Glutamatergic neuron (in vitro differentiated cells): ENCODE measurements at places on chromosomes 12 and 14.

GRCh38 chr14:68791902-68792677 lies 777 bp downstream of the ZFP36L1 start:
- DNase-seq: peak; percentile 14

DNA sequence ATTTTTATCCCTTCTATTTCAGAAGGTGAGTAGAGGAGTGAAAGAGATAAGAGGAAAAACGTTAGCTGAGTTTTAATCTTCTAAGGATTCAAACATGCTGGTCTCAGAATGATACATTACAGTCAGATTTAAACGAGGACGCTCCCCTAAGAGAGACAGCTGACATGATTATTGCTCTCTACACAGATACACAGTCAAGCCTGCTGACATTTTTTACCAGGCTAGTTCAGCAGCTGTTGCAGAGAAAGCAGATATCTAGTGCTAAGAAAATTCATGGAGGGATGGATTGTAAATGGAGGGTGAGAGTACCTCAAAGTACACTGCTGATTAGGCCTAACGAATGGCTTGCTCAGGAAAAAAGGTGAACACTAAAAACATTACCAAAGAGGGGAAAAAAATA lies 31.9 kb upstream of the SOS2 start:
- DNase-seq: no peak

DNA sequence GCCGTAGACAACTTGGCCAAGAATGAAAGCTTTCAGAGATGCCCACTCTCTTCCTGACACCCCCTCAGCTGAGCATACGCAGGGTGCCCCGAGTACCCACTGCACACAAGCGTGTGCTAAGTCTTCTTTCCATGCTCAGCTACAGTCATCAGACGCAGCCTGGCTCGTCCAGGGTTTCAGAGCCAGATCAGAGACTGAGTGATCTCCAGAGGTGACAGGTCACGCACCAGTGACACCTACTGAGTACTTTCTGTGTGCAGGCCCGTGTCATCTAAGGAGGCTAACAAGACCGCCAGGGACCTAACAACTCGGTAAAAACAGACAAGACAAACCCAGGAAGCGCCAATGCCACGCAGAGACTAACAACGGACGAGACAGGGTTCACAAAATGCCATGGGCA lies 25.1 kb downstream of the STX2 start:
- DNase-seq: no peak

DNA sequence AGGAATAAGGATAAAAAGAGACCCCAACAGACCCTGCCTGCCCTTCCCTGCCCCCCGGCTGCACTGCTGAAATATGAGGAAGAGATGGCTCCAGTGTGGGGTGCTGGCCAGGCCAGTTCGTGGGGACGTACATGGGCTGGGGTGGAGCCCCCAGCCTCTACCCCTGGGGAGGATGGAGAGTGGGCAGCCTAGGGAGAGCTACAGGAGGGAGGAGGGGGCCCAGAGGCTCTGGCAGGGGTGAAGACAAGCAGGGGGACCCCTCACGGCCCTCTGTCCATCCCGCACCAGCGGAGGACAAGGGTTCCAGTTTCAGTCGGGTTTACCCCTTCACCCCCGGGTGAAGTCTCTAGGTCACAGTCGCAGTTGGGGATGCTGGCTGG lies 11.0 kb upstream of the RPLP0 start:
- no peak for DNase-seq

DNA sequence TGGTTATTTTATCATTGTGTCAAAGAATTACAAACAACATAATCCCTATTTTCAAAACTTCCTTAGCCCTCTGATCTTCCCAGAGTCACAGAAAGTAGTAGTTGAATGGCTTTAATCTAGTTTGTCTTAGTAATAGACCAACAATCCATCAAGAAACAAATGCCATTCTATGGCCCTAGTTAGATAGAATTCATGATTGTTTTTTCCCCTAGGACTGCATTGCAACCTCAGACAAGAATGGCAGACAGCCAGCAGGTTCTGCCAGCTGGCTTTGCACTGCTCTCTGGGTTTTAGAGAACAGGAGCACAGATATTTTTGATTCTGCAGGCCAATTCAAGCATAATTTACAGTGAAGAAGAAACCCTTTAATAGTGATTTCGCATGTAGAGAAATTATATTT lies 33.8 kb downstream of the SYT1 start:
- peak; percentile 35 for DNase-seq

DNA sequence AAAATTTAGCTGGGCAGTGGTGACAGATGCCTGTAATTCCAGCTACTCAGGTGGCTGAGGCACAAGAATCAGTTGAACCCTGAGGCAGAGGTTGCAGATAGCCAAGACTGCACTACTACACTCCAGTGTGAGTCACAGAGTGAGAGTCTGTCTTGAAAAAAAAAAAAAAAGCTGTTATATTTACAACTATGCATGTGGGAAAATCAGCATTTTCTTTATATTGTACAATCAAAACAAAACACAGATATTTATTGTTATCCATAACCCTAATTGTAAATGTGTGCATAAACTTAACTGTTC lies 12.5 kb downstream of the C1R start:
- DNase-seq: no peak

DNA sequence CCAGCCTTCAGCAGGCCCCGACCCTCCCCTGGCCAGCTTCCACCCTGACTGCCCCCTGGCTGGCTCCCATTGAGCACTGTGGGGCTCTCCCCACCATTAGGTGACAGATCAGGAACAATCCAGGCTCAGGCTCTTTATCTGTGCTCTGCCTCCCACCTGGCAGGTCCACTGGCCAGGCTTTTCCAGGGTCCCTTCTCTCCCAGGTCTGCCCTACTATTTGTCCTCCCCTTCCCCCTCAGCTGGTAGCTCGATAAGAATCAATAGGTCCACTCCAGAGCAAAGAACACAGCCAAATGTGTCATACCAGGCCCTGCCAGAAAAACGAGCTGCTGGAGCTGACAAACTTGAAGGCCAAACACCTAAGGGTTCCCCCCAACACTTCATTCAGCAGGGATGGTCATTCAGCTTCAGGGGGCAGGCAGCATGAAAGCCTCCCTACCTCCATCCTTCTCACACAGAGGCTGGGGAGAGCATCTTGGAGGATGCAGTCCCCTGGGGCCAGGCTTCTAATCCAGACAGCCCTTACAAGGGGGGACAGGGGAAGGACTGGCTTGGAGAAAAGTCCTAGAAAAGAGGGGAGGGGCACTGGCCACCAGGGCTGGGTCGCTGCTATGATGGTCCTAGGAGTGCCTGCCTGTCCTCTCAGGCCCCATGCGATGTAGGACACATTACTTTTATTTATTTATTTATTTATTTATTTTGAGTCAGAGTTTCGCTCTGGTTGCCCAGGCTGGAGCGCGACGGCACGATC lies 1.9 kb upstream of the KRT18 start:
- no peak for DNase-seq

DNA sequence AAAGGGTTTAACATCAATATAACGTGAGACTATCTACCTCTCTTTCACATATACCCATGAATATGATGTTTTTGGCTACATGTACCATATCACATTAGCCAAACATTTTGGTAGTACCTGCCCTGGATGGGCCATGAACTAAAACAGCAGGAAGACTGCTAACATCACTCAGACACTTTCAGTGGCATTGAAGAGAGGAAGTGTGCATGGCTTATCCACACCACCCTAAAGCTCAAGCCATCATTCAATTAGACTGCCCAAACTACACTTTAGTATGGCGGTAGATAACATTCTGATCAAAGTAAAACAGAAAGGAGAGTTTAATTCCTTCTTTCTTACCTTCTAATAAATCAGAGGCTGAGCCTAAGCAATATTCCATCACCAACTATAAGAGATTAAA lies 103.0 kb downstream of the PEBP1 start:
- DNase-seq: no peak

DNA sequence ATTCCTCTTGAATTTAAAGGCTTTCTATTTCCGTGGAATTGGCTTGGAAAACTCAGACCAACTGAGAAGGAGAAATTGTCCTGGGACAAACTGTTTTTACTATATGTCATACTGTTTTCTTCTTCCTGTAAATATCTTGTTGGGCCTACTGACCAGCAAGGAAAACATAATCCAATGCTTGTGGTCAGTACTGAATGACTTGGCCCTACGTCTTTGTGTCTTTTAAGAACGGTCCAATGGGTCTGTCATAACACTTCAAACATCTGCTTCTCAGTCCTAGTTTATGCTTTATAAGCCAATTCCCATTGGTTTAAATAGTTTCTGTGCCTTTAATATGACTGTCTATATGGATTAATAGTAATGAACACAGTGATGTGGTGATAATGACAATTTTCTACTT lies 248.5 kb upstream of the DDHD1 start:
- DNase-seq: no peak
